ENCODE measurements at places on chromosomes 16 and 17. TPM values are rescaled to one million over a fixed set of nuclear protein-coding genes. Genes with fewer than 3 reads are reported as not detected.

The EVPLL gene
- not detected for total RNA-seq

The MYH1 gene
- not detected for total RNA-seq

The ANKS4B gene
- not detected for total RNA-seq

The PPP1R1B gene
- total RNA-seq = not detected

The GJC1 gene
- 36.4 TPM for total RNA-seq

The HS3ST3A1 gene
- total RNA-seq = 12.9 TPM

The TP53TG3 gene
- not detected for total RNA-seq

The PSME3IP1 gene
- 93.1 TPM for total RNA-seq

The ZNF19 gene
- total RNA-seq = 4.5 TPM

DNA sequence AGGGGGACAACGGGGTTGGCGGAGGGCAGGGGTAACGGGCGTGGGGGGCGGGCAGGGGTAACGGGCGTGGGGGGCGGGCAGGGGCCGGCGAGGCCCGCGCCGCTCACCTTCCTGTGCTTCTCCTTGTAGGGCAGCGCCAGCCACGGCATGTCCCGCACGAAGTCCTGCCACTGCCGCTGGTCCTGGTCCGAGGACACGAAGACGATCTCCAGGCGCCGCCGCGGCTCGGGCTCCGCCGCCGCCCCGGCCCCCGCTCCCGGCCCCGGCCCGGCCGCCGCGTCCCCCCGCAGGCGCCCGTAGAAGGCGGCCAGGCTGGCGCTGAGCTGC, 401 bp downstream of the NXN start:
- no peak overlapping the region for H3K27ac ChIP-seq
- peaks cover 6% of the 10 kb centered on the region for H3K27me3 ChIP-seq
- H3K36me3 ChIP-seq = peaks cover 7% of the 10 kb centered on the region
- DNase-seq = no peak

- DNase-seq = no peak
- H3K36me3 ChIP-seq = no peaks in the 10 kb centered on the region
- peaks cover 81% of the 10 kb centered on the region for H3K27me3 ChIP-seq
- H3K27ac ChIP-seq = no peak overlapping the region
Observed at GRCh38 chr16:88967830-88968588, 9.0 kb downstream of the CBFA2T3 start.

- no peak overlapping the region for H3K4me3 ChIP-seq
- no peaks in the 10 kb centered on the region for H3K4me1 ChIP-seq
- no peak overlapping the region for H3K27ac ChIP-seq
- H3K36me3 ChIP-seq = no peaks in the 10 kb centered on the region
- DNase-seq = no peak
Observed at GRCh38 chr16:8088820-8089338, 501.4 kb downstream of the TMEM114 start.

DNA sequence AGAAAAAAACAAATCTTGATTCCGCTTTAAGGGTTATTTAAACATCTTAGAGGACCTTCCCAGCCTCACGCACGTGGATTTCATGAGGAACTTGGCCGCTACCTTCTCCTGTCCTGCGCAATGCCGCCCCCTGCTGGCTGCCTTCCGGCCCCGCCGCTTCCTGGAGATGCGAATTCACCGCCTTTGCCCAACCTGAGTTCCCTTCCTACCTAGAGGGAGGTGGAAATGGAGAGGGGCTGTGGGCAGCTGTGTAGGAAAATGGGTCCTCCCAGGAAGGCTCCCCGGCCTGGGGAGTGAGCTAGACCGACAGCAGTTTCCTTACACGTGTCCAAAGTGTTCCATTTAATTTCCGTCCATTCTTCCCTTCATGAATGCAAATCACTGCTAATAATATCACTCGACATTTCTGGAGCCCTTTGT, 1.0 kb upstream of the ABCC12 start:
- H3K27ac ChIP-seq = no peak overlapping the region
- H3K4me1 ChIP-seq = peaks cover 16% of the 10 kb centered on the region
- no peak overlapping the region for H3K4me3 ChIP-seq
- no peaks in the 10 kb centered on the region for H3K36me3 ChIP-seq
- peak; percentile 62 for DNase-seq

DNA sequence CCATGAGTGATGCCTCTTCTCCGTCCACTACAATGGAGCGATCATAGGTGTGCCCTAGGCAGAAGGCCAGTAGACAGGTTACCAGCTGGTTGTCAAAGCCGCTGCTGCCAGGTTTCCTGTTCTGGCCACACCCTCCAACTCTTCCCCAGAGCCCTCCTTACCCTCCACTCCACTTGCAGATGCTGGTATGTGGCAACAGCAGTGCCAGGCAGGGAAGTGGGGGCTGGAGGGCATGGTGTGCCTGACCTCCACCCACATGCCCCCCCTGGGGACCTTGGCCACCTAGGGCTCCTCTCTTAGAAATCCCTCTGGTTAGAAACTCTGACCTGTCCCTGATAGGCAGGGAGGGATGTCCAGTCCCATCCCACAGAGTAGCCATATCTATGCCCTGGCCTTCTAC, 1.5 kb downstream of the RRAD start:
- peaks cover 25% of the 10 kb centered on the region for H3K4me1 ChIP-seq
- no peak overlapping the region for H3K27ac ChIP-seq
- peaks cover 21% of the 10 kb centered on the region for H3K27me3 ChIP-seq

- H3K4me3 ChIP-seq = no peak overlapping the region
- DNase-seq = no peak
- H3K27me3 ChIP-seq = no peaks in the 10 kb centered on the region
- no peak overlapping the region for H3K27ac ChIP-seq
- H3K36me3 ChIP-seq = no peaks in the 10 kb centered on the region
- H3K4me1 ChIP-seq = no peaks in the 10 kb centered on the region
Observed at GRCh38 chr16:19488213-19488640, 33.7 kb downstream of the GDE1 start.

DNA sequence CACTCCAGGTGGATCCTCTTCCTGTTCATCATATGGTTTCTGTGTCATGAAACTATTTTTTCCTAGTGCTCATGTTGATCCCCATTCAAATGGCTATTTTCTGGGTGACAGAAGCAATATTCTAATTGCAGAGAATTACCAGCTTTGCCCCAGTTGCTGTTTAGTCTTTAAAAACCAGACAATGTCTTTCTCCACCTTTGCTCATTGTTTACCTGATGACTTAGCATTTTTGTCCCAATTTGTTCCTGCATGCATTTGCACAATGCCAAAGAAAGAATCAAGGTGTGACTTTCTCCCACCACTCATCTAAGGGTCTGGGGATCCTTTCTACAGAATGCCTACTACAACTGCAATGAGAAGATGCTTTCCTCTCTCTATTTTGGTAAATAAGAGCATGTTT, 439.9 kb upstream of the MAF start:
- no peak overlapping the region for H3K27ac ChIP-seq
- H3K36me3 ChIP-seq = no peaks in the 10 kb centered on the region
- H3K27me3 ChIP-seq = no peaks in the 10 kb centered on the region

DNA sequence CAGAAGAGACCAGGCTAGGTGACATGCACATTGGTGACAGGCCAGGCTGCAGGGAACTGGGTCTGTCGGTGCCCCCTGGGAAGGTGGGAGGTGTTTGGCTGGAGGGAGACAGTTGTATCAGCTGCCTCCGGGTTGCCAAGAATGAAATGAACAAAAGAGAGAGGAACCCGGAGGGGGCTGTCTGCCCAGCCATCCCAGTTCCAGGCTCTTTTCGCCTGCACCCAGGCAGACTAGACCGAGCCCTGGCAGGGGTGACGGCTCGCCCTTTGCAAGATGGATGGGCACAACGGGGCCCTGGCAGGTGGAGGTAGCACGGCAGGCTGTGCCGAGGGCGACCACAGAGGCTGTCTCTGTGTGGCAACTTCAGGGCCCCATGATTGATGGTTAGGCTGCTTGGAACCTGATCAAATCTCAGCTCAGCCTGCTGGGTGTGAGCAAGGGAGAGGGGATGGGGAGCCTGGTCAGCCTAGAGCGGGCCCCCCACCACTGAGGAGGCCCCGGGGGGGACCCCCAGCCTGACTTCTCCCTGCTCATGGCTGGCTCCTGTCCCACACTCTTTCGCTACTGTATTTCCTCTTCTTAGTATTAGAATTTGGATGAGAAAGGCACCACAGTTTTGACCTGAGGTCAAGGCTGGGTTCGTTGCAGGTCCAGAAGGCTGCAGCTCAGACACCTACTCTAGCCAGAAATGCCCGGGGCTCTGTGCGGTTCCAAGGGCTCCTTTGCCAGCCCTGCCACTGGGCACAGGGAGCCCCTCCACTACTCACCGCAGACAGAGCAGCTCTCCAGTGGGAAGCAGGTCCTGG, 118.9 kb upstream of the CHMP6 start:
- no peaks in the 10 kb centered on the region for H3K27me3 ChIP-seq
- H3K4me1 ChIP-seq = peaks cover 22% of the 10 kb centered on the region
- peaks cover 16% of the 10 kb centered on the region for H3K36me3 ChIP-seq
- no peak overlapping the region for H3K27ac ChIP-seq

- no peak for DNase-seq
- no peaks in the 10 kb centered on the region for H3K4me1 ChIP-seq
- peaks cover 3% of the 10 kb centered on the region for H3K27me3 ChIP-seq
- H3K36me3 ChIP-seq = no peaks in the 10 kb centered on the region
- no peak overlapping the region for H3K27ac ChIP-seq
Observed at GRCh38 chr16:9816644-9817043, 365.6 kb downstream of the GRIN2A start.

- H3K36me3 ChIP-seq = peaks cover 44% of the 10 kb centered on the region
- H3K27ac ChIP-seq = peak overlapping the region; percentile 71
- peak overlapping the region; percentile 77 for H3K4me3 ChIP-seq
- H3K27me3 ChIP-seq = no peaks in the 10 kb centered on the region
Observed at GRCh38 chr16:25014500-25015147, 545 bp downstream of the ARHGAP17 start.

DNA sequence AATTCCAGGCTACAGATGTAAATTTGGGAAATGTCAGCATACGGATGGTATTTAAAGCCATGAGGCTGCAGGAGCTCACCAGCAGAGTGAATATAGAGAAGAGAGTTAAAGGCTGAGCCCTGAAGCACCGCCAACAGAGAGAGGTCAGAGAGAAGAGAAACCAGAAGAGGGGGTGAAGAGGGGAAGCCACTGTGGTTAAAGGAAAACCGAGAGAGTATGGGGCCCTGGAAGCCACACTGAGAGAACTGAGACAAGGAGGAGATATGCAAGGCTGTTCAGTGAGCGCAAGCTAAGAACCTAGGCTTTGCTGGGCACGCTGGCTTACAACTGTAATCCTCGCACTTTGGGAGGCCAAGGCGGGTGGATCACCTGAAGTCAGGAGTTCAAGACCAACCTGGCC, 24.6 kb downstream of the COPRS start:
- no peak for DNase-seq
- H3K4me3 ChIP-seq = no peak overlapping the region
- H3K27ac ChIP-seq = no peak overlapping the region
- H3K4me1 ChIP-seq = no peaks in the 10 kb centered on the region
- H3K36me3 ChIP-seq = no peaks in the 10 kb centered on the region

- no peak overlapping the region for H3K4me3 ChIP-seq
- no peak for DNase-seq
- no peaks in the 10 kb centered on the region for H3K36me3 ChIP-seq
- no peak overlapping the region for H3K27ac ChIP-seq
- no peaks in the 10 kb centered on the region for H3K27me3 ChIP-seq
Observed at GRCh38 chr17:27776882-27777624, 23.3 kb downstream of the NOS2 start.

GRCh38 chr17:499951-500461, 147.4 kb upstream of the RPH3AL start:
- H3K36me3 ChIP-seq = no peaks in the 10 kb centered on the region
- no peaks in the 10 kb centered on the region for H3K4me1 ChIP-seq
- H3K27ac ChIP-seq = no peak overlapping the region

DNA sequence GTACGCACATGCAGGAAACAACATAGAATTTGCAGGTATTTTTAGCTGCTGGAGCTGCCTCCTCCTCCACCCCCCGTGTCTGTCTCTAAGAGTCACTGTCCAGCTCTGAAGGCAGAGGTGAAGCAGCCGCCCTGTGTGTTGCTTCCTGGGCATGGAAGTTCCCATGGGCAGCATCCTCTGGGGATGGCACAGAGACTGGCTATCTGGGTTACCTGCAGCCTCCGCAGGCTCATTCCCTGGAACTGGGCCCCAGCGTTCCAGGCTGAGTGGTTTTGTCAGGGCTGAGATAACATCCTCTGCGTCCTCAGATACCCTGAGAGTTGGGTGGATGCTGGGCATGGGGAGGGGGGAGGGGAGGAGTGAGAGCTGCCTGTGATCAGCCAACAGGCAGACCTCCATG, 41.5 kb upstream of the MRTFB start:
- no peaks in the 10 kb centered on the region for H3K36me3 ChIP-seq
- H3K4me3 ChIP-seq = no peak overlapping the region
- H3K4me1 ChIP-seq = no peaks in the 10 kb centered on the region
- DNase-seq = no peak
- H3K27me3 ChIP-seq = peaks cover 5% of the 10 kb centered on the region

- H3K27ac ChIP-seq = no peak overlapping the region
- no peaks in the 10 kb centered on the region for H3K4me1 ChIP-seq
- H3K27me3 ChIP-seq = peaks cover 16% of the 10 kb centered on the region
Observed at GRCh38 chr17:34156741-34157589, 98.1 kb upstream of the CCL2 start.

DNA sequence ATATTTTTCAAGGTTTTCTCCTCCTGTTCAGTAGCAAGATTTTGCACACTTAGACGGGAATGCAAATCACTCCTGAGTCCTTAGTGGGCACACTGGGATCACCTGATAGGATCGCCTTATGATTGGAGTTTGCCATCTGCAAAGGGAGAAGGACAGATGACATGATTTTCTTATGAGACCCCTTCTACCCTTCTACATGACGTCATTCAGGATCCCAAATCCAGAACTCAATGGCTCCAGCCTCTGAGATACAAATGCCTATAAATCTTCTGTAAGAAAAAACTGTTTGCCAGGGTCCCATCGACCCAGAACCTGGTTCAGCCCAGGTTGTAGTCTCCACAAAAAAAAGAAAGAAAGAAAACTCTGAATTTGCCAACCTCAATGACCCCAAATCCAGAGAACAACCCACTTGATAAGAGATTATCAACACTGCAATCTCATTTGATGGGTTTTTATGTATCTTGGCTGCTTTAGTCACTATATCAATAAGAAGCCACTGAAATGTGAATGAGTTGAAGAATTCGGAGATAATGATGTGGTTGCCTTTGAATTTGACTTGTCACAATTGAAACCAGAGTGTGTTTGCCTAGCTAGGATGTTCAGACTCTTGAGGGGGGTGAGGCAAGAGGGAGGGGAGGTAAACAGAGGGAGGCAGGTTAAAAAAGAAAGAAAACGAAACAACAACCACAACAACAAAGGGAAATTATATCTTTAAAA, 6.7 kb downstream of the ZNF423 start:
- peaks cover 12% of the 10 kb centered on the region for H3K4me1 ChIP-seq
- no peak overlapping the region for H3K27ac ChIP-seq
- H3K4me3 ChIP-seq = no peak overlapping the region

DNA sequence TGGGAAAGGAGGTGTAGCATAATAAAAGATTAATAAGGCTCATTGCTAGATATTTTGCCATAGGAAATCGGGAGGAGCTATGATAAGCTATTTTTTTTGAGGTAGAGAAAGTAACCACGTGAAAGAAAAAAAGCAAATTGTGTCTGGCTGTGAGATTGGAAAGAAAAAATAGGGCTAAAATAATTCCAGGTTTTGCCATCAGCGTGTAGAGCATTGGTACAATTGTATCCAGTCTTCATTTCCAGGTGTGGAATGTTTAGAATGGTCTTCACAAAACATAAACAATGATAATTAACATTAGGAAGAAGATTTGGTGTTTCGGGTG, 1.1 kb downstream of the TANC2 start:
- H3K4me3 ChIP-seq = peak overlapping the region; percentile 92
- DNase-seq = no peak
- H3K36me3 ChIP-seq = peaks cover 3% of the 10 kb centered on the region
- H3K4me1 ChIP-seq = peaks cover 38% of the 10 kb centered on the region
- H3K27ac ChIP-seq = no peak overlapping the region

Data from SJSA1 (cell line).